ENCODE measurements at places on chromosomes 7 and 10.
A peak's percentile ranks its signal among the peaks of the same experiment; 100 is the strongest.

DNA sequence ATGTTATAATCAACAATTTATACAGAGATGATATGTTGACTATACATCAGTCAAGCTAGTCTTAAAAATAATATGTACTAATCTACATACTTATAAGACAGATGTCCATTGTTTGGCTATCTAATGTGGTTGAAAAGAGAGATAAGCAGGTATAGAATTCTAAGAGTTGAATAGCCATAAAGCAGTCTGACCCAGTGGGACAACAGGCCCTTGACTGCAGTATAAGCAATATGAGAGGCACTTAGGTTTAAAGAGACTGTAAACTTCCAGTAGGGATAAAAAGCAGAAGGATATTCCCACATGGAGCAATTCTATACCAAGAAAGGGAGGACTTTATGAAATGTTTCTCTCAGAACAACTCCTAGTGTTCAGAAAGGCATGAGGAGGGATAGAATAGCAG, 139.3 kb downstream of the ELAPOR2 start:
- DNase-seq: no peak

- peak; percentile 38 for DNase-seq
These were observed 49.7 kb downstream of the DNAJC12 start for GRCh38 chr10:67788028-67788886.

- no peak for DNase-seq
These were observed 137.0 kb downstream of the CD36 start for GRCh38 chr7:80775482-80775881.

DNA sequence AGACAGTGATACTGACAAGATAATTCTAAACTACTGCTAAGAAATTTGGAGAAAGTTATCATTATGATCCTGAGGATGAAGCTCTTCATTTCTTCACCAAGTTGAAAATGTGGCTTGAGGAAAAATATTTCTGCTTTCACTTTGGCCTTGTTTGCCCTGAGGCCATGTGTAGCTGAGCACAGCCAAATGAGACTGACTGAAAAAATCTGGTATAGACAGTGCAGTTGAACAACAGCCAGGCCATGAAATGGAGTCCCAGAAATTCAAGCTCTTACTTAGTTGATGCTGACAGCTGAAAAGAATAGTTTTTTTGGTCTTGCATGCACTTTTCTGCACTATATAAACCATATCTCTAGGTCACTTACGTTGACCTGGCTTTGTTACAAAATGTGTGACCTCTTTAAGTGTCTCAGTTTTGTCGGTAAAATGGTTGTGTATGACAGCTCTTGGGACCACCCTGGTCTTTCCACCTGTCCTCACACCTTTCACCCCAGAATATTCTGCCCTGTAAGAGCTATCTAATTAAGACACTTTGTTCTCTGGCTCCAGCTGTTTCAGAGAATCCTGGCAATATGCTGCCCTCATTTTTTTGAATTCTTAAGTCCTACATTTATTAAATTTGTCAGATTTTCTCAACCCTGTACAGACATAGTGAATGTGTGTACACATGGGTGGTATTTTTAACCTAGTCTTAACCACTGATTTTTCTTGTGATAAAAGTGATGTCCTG, 91.3 kb downstream of the CD36 start:
- DNase-seq: no peak

GRCh38 chr7:45186261-45186813, 28.7 kb downstream of the RAMP3 start:
- DNase-seq: no peak

DNA sequence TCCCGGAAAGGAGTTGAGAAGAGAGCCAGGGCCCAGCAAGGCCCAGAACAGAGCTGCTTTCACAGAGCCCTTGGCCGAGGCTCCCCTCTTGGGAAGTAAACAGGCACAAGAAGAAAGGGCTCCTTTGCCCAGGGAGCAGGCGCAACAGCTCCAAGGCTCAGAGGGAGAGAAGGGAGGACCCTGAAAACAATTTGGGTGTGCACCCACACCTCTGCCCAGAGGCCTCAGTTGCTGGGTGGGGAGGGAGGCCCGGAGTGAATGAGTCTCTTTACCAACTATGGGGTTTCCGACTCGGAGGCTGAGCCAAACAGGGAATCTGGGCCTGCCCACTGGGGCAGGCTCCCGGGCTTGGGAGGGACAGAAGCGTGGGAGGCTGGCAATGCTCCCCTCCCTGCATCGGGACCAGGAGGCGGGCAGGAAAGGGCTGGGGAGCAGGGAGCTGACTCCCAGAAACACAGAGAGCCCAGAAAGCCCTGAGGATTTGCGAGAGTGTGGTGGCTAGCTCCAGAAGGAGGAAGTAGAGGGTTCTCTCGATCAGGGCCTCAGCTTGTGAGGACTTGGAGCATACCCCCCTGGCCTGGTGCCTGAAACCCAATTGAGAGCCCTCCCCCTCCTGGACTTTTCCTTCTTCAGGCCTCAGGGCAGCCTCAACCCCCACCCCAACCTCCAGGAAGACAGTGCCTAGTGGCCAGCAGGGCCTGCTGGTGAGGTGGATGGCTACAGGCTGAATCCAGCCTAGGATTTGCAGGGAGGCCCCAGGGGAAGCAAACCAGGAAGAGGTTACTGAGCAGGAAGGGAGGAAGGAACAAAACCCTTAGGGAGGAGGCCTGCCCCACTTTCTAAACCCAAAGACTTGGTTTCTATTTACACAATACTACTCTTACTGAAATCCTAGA, 6.2 kb downstream of the C10orf105 start:
- DNase-seq: peak; percentile 94

DNA sequence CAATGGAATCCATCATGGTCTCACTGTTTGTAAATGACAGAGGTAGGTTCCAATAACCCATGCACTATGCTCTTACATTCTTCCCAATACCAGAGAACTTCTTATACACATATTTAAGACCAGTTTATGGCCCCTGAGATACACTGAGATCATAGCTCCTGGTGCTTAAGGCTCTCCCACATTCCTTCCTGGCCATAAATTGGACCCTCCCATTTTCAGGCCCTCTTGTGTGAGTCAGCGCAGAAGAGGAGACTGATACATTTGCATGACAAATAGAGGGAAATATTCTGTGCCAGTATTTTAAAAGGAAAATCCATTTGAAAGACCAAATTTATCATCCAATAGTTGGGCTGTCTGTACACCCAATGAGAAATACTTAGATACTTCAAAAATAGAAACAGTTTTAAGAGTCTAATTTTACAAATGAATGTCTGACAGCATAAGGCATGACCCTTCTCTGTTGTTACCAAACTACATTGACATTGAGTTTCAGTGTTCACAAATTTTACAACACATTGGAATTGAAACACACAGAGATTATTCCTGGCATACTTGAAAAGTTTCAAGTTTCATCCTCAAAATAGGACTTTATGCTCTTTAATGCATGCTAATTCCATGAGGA, 35.3 kb downstream of the SLC16A9 start:
- DNase-seq: peak; percentile 51

GRCh38 chr7:37000511-37000910, 276.2 kb upstream of the AOAH start:
- no peak for DNase-seq

- no peak for DNase-seq
These were observed 36.4 kb downstream of the RBM33 start for GRCh38 chr7:155680864-155681263.

GRCh38 chr7:110759069-110759468, 331.9 kb upstream of the LRRN3 start:
- no peak for DNase-seq

DNA sequence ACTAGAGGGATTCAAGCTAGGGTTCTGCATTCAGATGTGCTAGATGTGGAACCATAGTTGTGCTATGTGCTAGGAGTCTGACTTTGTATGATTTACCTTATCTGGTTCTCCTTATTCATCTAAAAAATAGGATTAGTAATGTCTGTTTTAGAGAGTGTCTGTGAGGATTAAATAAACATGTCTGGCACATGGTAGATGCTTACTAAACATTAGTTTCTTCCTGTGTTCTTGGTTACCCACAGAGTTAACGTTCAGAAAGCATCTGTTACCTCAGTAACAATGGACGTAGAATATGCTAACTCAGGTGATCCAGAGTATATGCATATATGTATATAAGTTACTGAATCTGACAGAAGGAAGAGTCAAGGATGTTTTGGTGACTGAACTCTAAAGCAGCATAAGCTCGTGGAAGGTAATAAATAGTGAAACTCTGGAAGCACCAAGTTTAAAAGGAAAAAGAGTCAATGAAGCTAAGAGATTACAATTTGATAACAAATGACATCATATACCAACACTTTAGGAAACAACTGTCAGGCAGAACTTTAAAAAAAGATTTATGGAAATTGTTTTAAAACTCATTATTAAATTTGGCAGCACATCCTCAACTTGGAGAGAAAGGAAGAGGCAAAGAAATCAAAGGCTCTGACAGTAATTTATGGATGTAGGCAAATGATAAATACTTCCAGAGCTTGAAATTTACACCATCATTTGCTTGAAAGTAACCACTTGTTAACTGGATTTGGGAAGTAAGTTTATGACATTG, 127.0 kb downstream of the CCNY start:
- DNase-seq: no peak

DNA sequence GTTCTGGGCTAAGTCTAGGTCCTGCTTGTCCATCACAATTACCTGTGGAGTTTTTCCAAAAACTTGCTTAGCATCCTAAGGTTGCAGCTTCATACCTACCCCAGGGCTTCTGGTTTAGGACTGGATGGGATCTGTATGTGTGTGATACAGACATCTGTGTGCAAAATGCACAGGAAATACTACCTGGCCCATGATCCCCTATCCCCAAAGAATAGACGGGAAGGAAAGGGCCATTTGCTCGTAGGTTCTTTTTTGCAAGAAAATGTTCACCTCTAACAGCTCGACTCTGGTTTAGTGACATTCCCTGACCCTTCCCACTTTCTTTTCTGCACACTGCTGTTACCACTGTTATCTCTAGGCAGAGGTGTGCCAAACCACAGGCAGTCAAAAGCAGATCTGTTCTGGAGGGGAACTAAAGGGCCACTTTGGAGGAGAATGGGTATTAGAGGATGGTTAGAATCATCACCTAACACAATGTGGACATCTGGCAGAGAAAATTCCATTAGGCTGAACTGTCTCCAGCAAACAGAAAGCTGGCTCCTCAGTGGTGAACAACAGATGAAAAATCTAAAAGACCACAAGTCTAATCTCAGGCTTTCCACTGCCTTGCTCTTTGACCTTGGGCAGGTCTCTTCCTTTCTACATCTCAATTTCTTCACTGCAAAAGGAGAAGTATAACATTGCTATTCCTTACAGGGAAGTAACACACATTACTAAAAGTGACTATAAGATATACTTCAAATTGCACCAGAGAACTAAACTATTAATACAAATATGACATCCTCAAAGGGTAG, 107.4 kb downstream of the UBE2H start:
- DNase-seq: peak; percentile 20

- no peak for DNase-seq
These were observed 23.1 kb downstream of the SORCS3 start for GRCh38 chr10:104664205-104664604.

DNA sequence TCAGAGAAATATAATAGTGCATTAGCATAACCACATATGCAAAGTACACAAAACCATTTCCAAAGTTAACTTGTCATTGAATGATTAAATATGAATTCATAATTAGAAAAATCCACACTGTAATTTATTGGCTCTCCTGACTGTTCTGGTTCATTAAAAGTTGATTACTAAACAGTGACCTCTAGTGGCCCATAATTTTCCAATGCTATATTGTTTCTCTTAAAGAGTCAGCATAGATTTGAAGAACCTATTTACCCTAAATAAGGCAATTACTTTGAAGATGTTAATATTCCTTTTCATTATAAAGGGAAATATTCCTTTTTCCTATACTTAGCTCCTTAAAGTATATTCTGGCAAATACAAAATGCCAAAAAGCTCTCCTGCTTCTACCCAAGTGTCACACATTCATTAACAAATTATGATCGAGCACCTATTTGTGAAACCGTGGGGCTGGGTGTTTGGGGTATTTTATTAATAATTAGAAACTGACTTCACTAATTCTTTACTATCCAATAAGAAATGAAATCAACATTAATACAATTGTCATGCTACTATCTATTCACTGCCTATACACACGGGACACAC, 86.2 kb downstream of the HIBADH start:
- DNase-seq: peak; percentile 56

DNA sequence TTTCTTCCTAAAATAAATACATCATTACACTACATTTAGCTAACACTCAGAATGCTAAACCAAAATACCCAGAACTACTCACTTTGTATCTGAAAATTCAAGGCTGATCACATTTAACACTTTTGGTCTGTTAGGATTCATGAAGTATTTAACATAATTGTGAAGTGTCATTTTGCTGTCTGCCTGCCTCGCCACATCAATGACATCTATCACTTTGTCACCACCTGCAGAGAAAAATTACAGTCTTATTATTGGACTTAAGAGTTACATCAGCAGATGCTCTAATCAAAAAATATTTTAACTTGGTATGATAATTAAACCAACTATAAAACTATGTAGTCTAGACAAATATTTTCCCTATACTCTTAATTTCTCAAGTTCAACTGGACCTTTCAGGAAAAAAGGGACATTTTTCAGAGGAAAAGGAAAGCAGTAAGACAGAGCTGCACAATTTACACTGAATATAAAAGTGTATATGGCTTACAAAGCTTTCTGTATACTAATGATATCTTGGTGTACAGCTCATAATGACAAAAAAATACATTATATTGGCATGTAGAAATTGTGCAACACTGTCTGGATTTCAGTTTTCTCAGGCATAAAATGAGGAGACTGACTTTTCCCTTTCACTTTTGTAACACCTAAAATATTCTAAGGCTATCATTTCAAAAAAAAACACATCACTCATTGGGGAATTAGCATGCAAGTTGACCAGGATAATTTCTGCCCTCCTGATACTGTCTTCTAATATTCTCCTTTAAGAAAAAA, 49.2 kb downstream of the KDM7A start:
- DNase-seq: no peak

GRCh38 chr10:16232441-16232840, 204.4 kb upstream of the PTER start:
- DNase-seq: no peak

DNA sequence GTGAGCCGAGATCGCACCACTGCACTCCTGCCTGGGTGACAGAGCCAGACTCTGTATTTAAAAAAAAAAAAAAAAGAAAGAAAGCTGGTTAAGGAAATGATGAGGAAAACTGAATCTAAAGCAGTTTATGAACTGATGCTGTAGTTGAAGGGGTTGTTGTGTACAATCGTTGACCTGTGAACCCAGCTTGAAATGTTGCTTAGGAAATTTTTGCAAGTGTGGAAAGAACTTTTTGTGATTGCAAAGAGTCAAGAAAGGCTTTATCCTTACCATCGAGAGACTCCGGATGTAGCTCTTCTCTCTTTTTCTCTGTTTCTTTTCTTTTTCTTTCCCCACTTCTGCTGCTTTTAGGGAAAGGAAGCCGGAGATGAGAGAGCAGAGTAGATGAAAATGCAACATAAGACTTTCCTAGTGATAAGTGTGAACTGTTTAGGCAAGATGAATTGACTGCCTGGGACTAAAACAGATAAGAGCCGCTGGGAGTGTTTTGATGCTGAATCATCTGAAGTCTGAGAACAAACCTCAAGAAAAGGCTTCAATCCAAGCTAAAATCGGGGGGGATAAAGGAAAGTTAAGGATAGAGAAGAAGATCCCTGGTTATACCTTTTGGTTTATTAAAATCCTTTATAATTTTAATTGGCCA, 69.0 kb downstream of the TAF3 start:
- no peak for DNase-seq
